Activated CD4-positive, alpha-beta T cell treated with anti-CD3 and anti-CD28 coated beads for 1 hour (primary cell): ENCODE measurements at places on chromosomes 1 and 21.

DNA sequence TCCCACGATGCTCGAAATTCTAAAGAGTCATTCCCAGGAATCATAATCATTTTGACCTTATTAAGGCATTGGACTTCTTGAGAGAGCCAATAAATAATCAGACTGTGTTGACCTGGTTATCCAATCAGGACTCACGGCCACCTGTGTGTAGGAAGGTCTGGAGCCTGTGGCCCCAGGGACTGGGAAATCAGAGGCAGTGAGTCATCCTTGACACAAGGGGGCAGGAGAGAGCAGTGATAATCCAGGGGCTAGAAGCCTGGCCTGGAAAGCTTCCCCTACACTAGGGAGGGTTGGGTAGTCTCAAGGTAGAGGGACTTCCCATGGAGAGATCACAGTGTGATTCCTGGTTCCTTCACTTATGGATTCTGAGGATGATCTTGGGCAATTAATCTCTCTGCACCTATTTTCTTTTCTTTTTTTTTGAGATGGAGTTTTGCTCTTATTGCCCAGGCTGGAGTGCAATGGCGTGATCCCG lies 4.7 kb downstream of the MR1 start:
- DNase-seq, result peak; percentile 31

DNA sequence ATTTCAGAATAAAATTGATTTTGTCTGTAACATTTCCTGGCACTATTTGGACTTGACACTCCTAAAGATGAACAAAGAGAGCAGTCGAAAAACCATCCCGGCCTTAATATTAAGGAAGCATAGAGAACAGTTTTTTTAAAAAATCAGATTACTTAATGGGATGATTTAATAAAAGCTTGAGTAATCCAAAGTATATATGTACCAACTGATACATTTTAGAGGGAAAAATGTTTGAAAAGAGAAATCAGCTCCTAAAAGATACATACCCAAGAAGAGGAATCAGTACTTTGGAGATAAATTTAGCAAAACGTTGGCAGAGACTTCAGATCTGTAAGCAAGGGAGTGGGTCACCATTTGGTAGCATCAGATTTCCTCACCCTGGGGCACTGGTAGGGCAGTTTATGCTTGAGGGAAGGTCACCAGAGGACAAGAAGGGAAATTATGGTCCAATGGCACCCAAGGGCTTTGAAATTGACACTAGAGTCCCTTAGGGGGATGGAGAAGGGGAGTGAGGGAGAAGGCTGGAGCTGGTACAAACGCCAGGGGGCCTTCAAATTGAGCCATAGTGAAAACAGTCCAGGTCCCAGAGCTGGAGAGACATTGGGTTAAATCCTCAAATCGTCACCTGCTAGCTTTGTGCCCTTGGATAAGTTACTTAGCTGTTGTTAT lies 5.9 kb downstream of the SLAMF7 start:
- DNase-seq, result no peak

- no peak for DNase-seq
Observed at GRCh38 chr21:43903451-43904091, 38.5 kb downstream of the AGPAT3 start.

DNA sequence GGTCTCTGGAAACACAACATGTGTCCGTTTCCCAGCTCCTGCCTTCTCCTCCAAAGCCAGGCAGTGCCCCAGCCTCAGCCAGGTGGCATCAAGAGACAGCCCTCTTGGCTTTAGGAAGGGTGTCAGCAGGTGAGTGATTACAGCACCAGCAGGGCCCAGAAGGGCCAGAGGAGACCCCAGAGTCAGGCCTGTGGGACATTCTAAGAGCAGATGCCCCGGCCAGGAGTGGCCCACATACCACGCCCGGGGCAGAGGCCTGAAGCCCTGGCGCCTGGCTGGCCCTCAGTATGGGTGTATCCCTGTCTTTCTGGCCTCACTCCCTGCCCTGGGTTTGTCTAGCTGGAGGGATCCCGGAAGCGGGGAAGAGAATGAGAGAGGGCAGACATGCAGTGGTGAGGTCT lies 109.2 kb downstream of the CASZ1 start:
- DNase-seq, result no peak

GRCh38 chr1:33624991-33625870 lies 152.8 kb downstream of the ZSCAN20 start:
- DNase-seq, result no peak

- DNase-seq, result no peak
Observed at GRCh38 chr1:64664299-64664698, 80.6 kb upstream of the RAVER2 start.

- no peak for DNase-seq
Observed at GRCh38 chr1:183198463-183198862, 12.4 kb downstream of the LAMC2 start.

GRCh38 chr1:88983791-88984559 lies 8.5 kb downstream of the KYAT3 start:
- no peak for DNase-seq

GRCh38 chr1:215128504-215128903 lies 46.0 kb downstream of the KCNK2 start:
- no peak for DNase-seq

- no peak for DNase-seq
Observed at GRCh38 chr1:155166471-155167165, 6.5 kb downstream of the KRTCAP2 start.

DNA sequence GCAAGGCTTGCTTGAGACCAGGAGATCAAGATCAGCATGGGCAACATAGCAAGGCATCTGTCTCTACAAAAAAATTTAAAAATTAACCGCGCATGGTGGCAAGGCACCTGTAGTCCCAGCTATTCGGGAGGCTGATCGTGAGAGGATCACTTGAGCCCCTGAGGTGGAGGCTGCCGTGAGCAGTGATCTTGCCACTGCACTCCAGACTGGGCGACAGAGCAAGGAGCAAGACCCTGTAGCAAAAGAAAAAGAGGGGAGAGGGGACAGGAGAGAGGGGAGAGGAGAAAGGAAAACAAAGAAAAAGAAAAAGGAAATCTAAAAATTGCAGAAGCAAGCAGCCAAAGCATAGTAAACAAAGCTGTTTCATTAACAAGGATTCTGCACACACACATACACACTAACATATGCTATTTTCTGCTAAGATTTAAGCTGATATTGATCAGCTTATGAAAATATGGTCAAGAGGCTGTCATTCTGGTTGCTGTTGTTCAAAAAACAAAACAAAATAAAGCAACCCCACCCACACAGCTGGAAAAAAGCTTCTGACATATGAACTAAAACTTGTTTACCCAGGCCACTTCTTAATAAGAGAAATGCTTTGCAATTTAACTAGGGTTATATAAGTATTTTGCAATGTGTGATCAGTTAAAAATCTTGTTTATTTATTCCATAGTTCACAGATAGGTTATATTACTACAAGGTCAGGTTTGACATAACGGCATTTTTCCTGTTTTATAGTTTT lies 1.8 kb downstream of the ARNT start:
- no peak for DNase-seq

DNA sequence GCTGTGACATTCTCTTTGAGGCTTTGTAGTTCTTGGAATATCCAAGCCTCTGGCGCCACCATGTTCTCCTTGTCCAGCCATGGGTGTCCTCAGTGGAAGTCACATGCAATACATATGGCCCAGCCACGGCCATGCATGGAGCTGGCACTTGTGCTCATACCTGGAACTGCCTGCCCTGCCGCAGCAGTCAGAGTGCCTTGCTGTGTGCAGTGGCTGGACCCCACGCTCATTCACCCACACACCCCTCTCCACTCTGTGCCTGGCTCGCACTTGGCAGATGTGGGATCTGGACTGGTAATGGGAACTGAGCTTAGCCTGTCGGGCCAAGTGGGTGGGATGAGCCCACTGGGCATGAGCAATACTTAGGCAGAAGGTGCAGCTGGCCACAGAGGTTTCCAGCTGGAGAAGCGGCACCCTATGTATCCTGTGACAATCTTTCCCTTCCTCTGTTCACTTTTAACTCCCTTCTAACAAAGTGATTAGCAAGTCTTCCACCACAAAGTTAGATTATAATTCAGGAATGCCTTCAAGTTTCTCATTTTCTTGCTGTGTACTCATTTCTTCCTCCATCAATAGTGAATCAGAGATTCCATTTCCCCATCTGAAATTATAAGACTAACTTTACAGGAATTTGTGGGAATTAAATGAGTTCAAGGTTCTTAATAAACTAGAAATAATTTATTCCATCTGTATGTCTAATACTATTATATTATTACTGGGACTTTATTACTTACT lies 351.6 kb upstream of the NCAM2 start:
- DNase-seq, result no peak

GRCh38 chr1:241999026-241999425 lies at the start of gene MAP1LC3C:
MAP1LC3C (minus strand) TSS chr1:241999098; CDS start chr1:241999008, 90 bp downstream.
- no peak for DNase-seq

DNA sequence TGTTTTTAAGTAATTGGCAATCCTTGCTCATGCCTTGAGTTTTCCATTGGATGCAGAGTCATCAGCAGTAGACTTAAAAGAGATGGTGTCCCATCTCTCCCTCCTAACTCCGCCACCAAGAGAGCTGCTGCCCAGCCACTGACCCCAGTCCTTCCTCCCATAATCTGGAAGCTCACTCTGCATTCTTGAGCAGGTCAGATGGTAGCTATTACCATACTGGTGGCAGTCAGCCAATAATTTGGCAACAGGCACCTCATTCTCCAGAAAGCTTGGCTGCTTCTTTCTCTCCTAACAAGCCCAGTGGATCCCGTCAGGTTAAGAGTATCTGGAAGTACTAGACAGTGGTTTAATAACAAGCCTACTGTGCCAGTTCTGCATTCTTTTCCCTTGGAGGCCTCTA lies 272.1 kb downstream of the ZNF648 start:
- DNase-seq, result no peak
